ENCODE measurements at places on chromosomes 16 and 17. TPM values are rescaled to one million over a fixed set of nuclear protein-coding genes. Genes with fewer than 3 reads are reported as not detected.

Gene CD300H
- total RNA-seq: not detected

Gene C1QL1
- total RNA-seq: 7.3 TPM

- peak; percentile 79 for DNase-seq
Observed at GRCh38 chr16:75265911-75266701, 14.7 kb upstream of the BCAR1 start.

- no peak for DNase-seq
Observed at GRCh38 chr16:49952386-49952785, 72.6 kb upstream of the CNEP1R1 start.

DNA sequence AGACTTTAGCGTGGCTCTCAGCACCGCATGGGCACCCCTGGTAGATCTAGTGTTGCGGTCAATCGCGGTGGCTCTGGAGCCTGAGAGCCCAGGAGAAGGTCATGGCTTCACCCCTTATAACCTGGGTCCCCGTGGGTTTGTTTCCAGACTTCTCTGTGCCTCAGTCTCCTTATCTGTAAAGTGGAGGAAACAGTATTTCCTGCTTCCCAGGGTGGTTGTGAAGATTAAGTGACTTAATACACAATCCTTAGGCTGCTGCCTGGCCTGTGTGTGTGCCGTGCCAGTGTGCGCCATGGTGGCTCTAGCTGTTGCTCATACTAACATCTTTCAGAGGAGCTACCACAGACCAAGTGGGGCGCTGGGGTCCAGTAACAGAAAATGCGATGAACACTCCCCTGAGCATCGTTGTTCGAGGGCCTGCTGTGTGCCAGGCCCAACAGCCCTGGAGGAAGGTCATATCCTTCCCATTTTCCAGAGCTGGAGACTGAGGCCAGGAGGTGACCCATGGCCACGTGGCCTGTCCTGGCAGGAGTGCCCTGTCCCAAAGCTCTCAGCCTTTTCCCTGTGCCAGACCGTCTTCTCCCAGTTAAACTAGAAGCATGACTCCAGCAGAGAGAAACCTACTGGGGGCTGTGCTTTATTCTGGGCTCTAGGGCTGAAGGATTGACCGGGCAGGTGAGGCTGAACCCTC lies 70.1 kb downstream of the CMIP start:
- no peak for DNase-seq

GRCh38 chr16:8808613-8809353 lies 11.1 kb downstream of the PMM2 start:
- DNase-seq: no peak

Gene CYLD
- total RNA-seq: 29.4 TPM
